ENCODE measurements at places on chromosomes 7 and 10.
A peak's percentile ranks its signal among the peaks of the same experiment; 100 is the strongest.

DNA sequence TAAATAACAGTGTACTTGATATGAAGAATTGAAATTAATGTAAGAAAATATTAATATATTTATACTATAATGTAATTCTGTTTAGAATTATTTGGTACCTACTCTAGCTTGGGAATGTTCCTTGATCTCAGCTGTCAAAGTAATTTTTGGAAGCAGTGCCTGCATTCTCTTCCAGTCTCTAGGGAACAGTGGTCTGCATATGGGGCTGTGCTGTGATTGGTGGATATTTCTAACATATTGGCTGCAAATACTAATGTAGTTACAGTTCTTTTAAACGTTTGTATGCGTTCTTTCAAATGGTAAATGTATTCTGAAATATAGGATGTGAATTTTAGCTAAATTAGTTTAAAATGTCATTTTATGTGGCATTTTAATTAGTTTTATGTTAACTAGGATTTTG is 87.2 kb downstream of the PHF14 start:
- DNase-seq = no peak

DNA sequence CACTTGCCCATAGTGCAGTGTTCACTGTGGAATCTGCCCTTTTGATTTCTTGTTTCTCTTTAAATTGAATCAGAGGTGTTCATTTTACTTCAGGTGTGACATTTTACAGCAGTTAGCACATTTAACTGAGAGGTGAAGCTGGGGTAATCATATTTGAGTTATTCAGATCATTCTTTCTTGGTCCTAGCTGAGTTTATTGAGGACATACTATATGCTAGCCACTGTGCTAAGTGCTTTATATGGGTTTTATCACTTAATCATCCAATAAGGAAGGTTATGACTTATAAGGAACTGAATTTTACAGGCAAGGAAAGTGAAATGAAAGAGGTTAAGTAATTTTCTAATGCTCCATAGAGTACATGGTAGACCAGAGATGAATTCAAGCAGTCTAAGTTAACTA is 79.7 kb downstream of the PON1 start:
- no peak for DNase-seq

DNA sequence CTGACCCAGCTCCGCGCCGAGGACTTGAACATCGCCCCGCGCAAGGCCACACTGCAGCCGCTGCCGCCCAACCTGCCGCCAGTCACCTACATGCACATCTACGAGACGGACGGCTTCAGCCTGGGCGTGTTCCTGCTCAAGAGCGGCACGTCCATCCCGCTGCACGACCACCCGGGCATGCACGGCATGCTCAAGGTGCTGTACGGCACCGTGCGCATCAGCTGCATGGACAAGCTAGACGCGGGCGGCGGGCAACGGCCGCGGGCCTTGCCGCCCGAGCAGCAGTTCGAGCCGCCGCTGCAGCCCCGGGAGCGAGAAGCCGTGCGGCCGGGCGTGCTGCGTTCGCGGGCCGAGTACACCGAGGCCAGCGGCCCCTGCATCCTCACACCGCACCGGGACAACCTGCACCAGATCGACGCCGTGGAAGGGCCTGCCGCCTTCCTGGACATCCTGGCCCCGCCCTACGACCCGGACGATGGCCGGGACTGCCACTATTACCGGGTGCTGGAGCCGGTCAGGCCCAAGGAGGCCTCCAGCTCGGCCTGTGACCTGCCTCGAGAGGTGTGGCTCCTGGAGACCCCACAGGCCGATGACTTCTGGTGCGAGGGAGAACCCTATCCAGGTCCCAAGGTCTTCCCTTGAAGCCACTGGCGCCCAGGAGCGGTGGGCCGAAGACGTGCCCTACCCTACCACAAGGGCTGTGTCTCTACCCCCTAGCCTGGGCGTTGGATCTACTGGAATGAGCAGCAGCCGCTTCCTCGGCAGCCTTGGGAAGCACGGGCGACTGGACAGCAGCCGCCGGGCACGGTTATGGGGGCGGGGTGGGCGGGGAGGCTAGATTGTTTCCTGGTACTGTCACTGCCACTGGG is 945 bp downstream of the ADO start:
- no peak for DNase-seq

GRCh38 chr10:49080071-49080470 is 35.3 kb downstream of the VSTM4 start:
- DNase-seq = peak; percentile 63

DNA sequence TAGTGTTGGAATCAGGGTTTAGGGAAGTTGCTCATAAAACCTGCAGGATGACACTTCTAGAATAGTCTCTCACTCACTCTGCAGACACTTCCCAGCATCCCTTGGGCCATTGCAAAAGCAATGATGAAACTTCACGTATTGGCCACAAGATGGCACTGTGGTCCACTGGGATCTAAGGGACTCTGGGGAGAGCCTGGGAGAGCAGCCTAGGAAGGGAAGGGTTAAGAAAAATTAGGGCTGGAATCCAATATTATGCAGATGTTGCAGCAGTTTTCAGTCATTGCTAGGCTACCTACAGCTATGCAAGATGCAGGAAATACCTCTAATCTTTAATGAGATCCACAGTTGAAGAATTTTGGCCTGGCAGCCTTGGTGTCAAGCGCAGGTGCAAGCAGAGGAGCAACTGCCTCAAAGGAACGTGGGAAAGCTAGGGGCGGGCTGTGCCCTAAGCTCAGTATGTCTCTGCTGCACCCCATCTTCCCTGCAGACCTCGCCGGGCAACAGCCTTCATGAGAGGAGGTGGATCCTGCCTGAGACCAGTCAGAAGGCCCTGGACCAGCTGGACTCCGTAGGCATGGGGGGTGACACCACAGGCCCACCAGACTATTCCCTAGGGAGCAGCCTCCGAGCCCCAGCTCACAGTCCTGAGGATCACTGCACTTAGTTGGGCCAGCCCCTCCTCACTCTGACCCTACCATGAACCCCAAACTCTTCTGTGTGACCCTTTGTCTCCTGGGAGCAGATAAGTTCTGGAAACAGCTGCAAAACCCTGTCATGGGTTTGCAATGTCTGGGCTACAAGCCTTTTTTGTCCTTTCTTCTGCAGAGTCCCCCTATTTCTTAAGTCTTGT is 127.9 kb upstream of the PRSS58 start:
- DNase-seq = peak; percentile 73

DNA sequence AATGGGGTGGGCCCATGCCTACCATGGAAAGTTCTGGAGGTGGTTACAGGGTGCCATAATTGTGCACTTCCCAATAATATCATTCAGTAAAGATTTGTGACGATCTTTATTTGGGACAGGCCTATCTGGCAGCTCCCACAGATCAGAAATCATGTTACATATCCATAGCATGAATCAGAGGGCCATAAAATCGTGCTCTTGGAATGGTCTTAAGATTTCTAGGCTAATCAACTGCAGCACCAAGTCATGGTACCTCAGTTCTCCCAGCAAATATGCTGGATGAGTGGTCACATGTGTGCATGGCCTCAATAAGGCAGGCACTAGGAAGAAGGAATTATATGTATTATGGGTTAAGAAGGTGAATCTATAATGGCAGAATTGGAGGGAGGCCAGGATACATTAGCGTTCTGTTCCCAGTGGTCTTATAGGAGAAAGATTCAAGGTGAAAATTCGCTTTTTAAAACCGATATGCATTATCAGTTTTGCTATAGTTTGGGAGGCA is 134.7 kb downstream of the NRP1 start:
- no peak for DNase-seq

DNA sequence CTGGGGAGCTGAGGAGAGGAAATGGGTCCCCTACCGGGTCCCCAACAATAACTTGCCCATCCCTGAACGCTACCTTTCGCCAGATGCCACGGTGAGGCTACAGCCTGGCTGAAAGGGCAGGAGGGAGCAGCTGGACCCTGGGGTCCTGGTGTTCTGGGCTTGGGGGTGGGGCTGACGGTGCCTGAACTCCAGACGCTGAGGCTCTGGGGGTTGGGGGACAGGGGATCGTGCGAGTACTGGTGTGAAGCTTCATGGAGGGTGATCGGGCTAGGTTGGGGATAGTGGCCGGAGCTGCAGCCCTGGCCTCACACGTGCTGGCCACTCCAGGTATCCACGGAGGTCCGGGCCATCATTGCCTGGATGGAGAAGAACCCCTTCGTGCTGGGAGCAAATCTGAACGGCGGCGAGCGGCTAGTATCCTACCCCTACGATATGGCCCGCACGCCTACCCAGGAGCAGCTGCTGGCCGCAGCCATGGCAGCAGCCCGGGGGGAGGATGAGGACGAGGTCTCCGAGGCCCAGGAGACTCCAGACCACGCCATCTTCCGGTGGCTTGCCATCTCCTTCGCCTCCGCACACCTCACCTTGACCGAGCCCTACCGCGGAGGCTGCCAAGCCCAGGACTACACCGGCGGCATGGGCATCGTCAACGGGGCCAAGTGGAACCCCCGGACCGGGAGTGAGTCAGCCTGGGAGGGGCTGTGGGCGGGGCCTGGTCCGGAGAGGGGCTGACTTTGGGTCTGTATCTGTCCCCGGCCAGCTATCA is 8.3 kb downstream of the AEBP1 start:
- no peak for DNase-seq
